Myocyte (in vitro differentiated cells): ENCODE measurements at places on chromosomes 1 and 21.

DNA sequence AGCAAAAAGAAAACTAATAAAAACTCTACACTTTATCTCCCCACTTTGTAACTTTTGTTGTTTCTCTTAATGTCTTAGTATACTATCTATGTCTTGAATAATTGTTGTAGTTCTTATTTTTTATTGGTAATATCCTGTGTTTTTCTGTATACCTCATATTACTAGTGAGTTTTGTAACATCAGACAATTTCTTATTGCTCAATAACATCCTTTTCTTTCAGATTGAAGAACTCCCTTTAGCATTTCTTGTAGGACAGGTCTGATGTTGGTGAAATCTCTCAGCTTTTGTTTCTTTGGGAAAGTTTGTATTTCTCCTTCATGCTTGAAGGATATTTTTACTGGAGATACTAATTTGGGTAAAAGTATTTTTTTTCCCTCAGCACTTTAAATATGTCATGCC is 79.8 kb upstream of the LRRC8B start:
- no peak for DNase-seq

DNA sequence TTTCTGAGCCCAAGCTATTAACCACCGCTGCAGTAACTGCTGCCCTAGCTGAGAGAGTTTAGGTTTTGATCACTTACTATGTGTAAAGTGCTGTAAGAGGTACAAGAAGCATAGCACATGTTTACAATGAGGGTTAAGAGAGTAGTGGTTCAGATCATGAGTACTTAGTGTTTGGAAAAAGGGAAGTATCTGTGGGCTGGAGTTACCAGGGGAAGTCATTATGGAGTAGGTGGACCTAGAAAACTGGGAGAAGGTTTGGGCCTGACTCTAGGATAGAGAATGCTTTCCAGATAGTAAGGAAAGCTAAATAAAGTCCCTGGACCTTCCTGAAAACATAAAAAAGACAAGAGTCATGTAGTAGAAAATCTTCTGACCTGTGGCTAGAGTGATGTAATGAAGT is 149.6 kb upstream of the PLXNA2 start:
- DNase-seq = no peak

DNA sequence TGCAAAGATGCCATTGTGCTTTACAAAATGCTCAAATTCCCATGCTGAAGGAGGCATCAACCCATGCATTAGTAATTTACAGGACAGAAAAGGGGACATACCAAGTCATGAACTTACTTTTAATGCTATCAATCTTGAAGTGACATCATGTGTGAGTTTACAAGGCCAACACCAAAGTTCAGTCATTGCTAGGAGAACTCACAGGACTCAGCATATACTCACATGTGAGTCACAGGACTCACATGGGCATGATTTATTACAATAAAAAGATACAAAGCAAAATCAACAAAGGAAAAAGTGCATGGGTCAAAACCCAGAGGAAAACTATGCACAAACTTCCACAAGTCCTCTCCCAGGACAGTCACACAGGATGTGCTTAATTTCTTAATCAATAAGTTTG is 1656.0 kb downstream of the MRPL39 start:
- DNase-seq = no peak

DNA sequence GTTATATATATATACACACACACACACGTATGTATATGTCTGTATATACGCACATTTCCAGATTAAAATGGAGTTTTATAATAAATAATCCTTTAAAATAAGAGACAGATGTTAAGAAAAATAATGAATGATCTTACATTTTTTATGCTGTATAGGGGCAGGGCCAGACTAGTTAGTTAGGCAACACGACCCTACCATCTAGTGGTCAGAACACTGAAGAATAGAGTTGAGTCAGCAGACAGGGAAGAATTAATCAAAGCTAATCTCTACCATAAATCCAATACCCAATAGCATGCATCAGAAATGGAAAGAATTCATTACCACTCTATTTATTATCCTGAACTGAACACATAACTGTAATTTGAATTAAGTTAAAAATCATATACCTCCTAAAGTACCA is 156.7 kb downstream of the BRINP3 start:
- peak; percentile 41 for DNase-seq
